ENCODE measurements at places on chromosomes 6 and 20.

DNA sequence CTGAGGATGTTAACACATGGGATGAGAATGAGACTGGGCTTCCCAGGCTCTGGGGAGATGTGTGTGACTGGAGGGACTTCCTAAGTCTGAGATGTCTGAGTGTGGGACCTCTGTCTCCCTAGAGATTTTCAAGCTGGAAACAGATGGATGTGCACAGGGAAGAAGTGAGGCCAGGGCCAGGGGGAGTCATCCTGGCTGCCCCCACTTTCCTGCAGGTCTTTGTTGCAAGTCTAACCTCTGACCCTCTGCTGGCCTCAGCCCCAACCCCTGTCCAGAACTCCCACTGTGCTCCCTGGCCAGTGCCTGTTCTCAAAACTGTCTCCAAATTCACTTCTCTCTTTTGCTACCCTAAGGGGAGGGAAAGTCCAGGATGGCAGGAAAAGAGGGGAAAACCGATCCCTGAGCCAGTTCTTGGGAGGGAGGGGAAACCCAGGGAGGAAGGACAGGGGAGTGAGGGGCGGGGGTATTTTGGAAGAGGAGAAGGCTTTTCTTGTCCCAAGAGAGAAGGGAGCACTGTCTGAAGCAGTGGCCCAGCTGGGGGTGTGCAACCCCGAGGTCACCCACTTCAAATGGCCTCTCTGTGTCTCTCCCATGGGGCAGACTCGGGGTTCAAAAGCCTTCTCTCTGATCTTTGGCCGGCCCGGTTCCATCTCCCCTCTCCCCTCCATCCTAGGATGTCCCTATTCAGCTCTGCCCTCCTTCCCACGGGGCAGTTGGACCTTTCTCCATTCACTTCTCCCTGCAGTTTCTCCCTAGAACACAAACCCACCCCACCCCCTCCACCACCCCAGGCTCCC lies 3.1 kb downstream of the PPP1R18 start:
- no peak for DNase-seq

DNA sequence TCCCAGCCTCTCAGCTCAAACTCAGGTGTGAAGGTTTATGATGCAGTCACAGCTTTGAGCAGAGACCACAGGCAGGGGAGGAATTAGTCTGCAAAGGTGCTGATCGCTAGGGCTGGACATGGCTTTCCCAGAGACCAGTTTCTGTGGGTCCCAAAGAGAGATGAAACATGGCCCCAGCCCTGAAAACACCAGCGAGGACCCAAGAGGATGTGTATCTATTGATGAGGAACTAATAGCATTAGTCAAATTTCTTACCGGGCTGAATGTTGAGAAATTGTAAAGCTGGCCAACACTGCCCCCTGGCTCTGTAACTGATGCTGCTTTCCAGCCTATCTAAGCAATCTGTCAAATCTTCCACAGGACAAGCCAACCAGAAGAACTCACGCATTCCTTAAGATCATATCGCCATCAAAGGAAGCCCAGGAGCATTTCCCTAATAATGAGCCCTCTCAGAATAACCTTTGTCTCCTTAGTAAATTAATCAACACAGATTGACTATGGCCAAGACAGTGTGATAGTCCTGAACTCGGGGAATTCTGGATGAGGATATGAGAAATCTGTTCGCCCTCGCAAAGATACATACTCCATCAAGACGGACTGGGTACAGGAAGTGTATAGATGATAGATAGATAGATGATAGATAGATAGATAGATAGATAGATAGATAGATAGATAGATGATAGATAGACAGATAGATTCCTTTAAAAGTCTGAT lies 7.8 kb upstream of the ACSS1 start:
- DNase-seq: no peak

DNA sequence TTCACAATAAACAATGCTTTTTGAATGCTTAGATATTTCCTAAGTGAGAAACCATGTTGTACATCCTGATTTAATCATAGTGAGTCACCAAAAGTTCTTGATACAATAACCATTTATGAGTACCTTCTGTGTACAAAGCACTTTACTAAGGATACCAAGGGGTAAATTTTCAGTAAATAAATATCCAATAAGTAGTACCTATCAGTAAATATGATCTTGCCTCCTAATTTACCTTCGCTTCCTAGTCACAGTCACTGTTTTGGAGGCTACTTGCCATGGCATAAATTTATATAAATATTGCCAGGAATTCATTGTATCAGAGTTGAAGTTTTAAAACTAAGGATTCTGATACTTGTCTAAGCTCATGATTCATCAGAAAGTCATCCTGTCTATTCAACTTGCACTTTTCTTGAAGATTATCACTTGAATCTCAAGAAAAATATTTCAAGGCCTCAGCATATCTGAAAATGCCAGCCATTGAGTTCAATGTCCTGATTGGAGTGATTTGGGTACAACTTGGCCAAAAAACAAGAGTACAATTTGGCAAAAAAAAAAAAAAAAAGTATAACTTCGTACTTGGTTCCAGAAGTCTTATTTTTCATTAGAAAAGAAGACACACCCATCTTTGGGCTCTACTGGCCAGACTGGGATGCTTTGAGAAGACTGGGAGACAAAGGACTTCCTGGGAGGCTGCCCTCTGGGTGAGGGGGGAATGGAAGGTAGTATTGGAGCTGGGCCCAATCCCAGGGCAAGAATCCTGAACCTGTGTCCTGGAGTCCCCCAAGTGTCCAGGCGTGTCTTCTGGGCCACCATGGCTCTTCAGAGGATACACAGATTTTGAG lies 32.8 kb downstream of the RAB22A start:
- DNase-seq: no peak

GRCh38 chr6:11471261-11471660 lies 66.3 kb upstream of the TMEM170B start:
- no peak for DNase-seq

GRCh38 chr20:41200446-41201202 lies 63.3 kb downstream of the PLCG1 start:
- no peak for DNase-seq

Measured in DMS153 (cell line).